Central memory CD4-positive, alpha-beta T cell (primary cell): ENCODE measurements at places on chromosomes 6 and 20.

GRCh38 chr6:54481091-54481490 lies 172.8 kb downstream of the TINAG start:
- no peak for DNase-seq

- DNase-seq, result no peak
These were observed 279.8 kb downstream of the EPHA7 start for GRCh38 chr6:93139408-93140081.

GRCh38 chr20:58054082-58054779 lies 174.2 kb downstream of the ANKRD60 start:
- no peak for DNase-seq

DNA sequence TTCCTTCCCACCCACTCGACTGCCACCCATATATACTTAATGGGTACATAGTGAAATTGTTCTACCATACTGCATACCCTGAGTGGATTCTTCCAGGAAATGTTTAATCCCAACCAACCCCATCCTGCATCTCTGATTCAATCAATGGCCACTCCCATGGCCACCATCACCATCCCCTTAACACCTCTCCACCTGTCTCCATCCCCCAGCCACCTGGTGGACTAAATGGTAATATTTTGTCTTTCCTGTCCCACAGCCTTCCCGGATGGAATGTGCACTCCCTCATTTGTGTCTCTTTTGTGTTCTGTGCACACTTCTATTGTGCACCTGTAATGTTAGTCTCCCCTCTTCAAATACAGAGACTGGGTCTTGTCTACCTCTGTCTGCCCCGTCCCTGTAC lies 259.9 kb downstream of the ALDH8A1 start:
- DNase-seq, result no peak

DNA sequence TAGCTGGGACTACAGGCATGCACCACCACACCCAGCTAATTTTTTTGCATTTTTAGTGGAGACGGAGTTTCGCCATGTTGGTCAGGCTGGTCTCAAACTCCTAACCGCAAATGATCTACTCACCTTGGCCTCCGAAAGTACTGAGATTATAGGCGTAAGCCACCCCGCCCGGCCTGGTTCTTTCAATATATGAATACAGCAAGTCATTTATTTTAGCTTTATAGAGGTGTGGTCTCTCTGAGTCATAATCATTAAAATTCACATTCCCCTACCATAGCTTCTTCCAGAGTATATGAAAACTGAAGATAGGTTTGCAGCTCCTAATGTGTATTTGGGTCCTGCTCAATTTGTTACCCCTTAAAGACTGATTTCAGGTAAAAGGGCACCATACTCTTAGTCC lies 88.5 kb upstream of the FAM8A1 start:
- DNase-seq, result no peak

GRCh38 chr20:22006306-22006705 lies 300.8 kb downstream of the PAX1 start:
- DNase-seq, result no peak

DNA sequence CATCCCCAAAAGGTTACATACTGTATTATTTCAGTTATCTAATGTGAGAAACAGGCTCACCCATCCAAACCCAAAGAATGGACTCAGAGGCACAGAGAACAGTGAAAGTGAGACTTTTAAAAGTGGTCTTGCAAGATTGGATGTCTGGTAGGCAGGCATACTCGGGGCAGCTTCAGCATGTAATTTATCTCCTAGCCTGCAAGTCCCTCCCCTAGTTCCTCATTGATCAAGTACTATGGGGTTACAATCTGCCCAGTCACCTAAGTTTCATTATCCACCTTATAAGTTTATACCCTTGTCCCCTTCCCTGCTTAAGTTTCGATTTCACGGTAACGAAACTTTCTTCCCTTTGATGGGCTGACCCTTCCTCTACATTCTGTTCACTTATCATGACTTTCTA lies 20.8 kb upstream of the ZNF451 start:
- no peak for DNase-seq

GRCh38 chr6:141675957-141676356 lies 456.8 kb upstream of the GJE1 start:
- no peak for DNase-seq
